ENCODE measurements at places on chromosomes 13 and 19. TPM values are rescaled to one million over a fixed set of nuclear protein-coding genes. Genes with fewer than 3 reads are reported as not detected.

ZNF578 gene
- total RNA-seq: not detected

DMKN gene
- 135 TPM for total RNA-seq

MISP3 gene
- 6.7 TPM for total RNA-seq

HIF3A gene
- total RNA-seq: 0.25 TPM

MIER2 gene
- 23.3 TPM for total RNA-seq

DNA sequence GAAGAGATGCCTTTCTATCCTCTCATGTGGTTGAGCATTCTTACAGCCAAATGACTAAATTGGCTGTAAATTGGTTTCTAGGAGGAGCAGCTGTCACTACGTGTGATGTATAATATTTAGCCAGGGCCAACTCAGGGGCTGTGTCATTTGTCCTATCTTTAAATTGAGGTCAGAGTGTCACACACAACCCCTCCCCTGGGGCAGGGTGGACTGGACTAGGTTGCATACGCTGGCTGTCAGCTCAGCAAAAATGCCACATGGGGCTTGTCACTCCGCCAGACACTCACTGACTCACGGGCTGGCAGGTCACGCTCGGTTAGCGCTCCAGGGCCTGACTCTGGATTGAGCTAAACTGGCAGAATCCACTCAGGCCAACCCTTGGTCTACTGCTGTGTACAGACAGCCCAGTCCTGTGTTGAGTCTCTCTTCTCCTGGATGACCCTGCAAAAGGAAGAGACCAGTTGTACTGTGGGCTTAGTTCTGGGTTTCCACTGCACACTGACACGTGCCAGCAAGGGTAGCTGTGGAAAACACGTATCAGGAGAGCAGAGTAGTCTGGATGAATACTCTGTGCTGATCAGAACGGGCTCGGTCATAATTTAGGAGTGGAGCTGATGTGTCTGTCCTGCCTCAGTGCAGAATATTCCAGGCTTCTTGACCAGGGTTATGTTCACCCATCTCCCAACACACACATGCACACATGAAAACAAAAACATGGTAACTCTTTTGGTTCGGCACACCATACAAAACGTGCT lies 29.1 kb downstream of the SHISA2 start:
- DNase-seq: peak; percentile 77

GRCh38 chr19:4354897-4355296 lies 11.5 kb downstream of the MPND start:
- no peak for DNase-seq

GRCh38 chr13:96426167-96426566 lies 336.3 kb downstream of the HS6ST3 start:
- DNase-seq: no peak

DNA sequence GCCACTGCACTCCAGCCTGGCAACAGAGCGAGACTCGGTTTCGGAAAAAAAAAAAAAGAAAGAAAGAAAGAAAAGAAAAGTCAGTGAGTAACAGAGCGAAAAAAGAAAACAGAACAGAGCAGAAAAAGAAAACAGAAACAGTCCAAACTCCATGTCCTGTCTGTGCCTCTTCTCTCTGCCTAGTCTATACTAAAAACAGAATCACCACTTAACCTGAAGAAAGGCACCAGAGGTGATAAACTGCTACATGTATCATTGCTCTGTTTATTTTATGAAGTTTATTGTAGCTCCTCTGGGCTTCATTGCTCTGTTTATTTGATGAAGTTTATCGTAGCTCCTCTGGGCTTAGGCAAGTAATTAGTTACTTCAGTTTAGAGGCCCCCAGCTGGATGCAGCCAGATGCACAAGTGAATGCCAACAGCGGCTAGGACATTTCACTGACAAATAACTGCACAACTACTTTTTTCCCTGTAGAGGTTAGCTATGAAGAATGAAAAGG lies 39.2 kb downstream of the TBC1D4 start:
- no peak for DNase-seq

- no peak for DNase-seq
Observed at GRCh38 chr13:31462766-31463165, 263.0 kb downstream of the B3GLCT start.

GRCh38 chr13:94212196-94212595 lies 267.3 kb downstream of the DCT start:
- no peak for DNase-seq

DNA sequence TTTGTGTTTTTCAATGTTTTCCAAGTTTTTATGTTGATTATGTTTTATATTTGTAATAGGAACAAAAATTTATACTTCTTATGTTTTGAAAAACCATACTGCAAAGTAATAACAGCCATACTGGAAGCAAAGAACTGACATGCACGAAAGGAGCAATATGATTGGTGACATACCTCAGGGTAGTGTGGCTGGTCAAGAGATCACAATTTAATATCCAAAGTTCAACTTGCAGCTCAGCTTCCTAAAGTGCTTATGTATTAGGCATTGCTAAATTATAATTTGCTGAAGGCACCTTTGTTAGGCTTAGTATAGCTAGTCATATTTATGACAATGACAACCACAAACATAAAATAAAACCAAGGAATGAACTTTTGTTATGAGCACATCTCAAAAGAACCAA lies 25.9 kb downstream of the VWA8 start:
- no peak for DNase-seq

- DNase-seq: no peak
Observed at GRCh38 chr13:43304945-43305344, 281.6 kb downstream of the DNAJC15 start.

DNA sequence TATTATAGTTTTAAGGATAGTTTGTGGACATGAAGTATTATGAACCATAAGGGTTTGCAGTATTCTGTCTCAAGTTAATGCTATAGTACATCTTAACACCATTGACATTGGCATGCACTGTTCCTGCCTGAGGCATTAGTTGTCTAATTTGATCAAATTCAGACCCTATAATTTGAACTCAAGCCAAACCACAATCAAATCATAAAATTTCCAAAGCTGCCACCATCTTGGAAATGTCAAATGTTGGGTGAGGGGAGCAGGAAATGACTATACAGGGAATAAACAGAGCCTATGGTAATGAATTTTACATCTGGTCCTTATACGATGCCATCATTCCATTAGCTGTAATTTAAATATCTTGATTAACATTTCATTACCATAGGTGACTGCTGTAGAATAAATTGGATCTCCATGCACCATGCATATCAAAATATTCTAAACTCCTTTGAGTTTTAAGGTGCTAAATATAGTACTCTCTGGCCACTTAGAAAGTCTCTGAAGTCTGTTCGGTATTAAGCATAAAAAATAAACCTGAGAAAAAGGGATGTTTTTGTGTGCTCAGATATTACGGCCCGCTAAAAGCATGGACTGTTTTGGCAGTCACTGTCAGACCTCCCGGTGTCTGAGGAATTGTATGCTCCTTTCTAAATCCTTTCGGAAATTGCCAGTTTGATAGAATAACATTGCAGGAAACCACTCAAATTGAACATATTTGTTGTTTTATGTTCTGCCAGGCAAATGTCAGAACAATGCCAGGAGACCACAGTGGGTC lies 257.7 kb downstream of the SPRY2 start:
- DNase-seq: no peak

DNA sequence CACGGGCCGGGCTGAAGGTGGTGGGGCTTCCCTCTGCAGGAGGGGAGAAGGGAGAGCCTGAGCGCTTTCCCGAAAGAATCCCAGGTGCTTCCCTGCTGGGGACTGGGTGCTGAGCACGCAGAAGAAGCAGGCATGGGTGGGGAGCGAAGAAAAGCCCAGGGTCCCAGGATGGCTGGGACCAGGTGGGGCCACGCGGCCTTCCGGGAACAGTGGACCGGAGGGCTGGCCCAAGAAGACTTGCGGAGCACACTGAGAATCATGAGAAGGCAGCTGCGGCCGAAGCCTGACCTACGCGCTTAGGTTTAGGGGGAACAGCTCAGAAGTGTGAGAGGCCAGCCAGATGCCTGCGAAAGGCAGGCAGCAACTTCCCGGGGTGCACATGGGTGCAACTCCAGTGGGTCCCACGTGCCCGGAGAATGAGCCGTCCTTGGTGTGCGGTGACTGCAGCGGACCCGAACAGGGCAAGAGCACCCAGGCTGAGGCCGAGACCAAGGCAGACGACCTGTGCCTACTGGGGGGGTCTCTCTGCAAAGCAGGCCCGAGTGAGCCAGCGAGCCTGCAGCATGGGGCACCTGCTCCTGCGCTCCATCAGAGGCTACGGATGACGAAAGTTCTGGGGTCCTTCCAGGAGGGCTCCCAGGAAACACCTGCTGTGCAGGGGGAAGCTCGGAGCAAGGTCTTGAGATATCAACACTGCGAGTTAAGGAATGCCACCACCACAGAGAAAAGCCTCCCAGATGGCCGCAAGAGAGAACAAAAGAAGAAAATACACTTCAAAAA lies 52.4 kb downstream of the MLLT1 start:
- DNase-seq: no peak

DNA sequence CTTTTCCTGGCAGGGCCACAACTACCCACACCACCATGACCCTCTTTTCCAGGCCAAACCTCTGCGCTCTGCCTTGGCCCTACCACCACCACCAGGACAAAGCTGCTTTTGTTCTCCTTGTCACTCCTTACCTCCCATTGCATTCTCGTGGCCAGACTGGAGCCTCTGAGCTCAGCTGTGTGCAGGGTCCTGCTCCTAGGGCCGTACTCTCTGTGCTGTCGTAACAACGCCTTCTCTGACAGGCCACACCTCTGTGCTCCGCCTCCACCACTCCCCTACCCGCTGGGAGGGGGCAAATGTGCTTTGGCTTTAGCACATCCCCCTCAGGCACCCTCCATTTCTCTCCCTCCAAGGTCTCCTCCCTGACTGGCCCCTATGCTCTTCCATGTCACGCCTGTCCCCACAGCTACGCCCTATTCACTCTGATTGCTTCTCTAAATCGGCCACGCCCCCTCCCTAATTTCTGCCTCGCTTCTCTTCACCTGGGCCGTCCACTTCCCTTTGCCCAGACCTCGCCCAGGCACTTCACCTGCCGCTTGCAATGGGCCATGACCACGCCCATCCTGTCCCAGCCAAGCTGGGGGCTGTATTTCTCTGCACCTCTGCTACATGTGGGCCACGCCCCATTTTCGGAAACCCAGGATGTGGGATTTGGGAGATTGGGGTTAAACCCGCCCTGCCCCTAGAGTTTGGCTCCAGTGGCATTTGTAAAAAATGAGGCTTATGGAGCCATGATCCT lies 472.3 kb downstream of the KLF12 start:
- DNase-seq: no peak

DNA sequence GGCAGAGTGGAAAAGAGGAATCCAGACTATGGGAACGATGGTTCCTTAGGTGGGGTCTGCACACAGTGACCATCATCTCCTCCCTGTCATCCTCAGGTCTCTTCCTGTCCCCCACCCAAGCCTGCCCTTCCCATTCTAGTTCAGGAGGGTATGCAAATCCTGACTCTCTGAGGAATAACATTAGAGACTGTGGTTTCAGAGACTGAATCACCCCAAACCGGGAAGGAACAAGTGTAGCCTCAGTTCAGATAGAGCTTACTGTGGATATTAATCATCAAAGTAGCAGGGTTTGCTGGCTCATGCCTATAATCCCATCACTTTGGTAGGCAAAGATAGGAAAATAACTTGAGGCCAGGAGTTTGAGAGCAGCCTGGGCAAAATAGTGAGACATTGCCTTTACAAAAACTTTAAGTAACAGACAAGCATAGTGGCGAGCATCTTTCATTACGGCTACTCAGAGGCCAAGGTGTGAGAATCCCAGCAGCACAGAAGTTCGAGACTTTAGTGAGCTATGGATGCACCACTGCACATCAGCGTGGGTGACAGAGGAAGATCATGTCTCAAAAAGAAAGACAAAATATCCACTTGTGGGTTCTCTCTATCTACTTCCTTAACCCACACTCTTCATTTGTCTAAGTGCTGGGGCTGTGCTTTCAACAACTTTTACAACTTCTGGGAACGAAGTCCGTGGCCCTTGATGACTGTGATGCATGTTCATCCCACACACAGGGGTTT lies 19.3 kb upstream of the LGALS13 start:
- DNase-seq: no peak

DNA sequence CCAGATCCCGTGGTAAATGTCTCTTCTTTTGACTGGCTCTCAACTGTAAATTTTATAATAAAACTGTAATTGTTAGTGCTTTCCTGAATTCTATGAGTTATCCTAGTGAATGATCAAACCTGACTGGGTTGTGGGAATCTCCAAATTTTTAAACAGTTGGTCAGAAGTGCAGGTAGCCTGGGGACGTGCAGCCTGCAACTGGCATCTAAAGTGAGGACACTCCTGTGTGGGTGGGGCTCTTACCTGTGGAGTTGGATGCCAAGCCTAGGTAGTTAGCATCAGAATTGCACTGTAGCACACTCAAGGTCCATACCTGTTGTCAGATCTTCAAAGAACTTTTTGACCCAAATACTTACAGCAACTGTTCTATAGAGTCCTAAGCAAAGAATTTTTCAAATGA lies 207.1 kb upstream of the NBEA start:
- no peak for DNase-seq

DNA sequence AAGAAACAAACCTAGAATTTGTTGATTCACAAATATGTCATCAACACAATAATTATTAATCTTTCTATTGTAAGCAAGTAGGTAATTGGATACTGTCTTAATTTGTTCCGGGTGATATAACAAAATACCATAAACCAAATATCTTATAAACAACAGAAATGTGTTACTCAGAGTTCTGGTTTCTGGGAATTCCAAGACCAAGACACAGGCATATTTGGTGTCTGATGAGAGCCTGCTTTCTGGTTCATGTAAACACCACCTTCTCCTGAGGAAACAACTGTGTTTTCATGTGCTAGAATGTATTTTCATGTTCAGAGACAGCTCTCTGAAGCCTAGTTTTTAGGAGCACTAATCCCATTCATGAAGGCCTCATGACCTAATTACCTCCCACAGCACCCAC lies 1819.5 kb downstream of the SLITRK5 start:
- DNase-seq: no peak

DNA sequence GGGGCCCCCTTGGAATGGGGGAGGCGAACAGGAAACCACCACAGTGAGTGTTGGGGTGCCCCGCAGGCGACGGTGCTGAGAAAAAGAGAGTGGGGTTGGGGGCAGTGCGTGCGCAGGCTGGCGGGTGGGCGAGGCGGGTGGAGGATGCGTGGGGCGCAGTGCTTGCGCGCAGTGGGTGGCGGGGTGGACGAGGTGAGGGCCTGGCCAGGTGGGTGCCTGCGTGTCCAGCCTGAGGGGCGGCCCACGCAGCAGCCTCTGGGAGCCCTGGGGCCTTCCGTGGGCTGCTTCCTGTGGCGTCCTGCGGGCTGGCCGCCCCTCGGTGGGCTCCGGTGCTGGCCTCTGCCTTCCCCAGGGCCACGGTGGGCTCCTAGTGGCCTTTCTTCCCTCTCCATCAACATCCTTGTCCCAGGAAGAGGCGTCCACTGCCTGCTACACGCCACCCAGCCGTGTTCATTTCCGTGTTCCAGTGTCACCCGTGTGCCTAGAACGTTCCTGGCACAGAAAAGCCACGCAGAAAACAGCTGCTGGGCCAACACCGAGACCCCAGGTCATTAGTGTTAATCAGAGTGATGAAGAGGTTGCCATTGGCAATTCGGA lies 7.1 kb downstream of the ATP11A start:
- no peak for DNase-seq

Data from PC-9 (cell line).